ENCODE measurements at places on chromosomes 2 and 18. TPM values are rescaled to one million over a fixed set of nuclear protein-coding genes. Genes with fewer than 3 reads are reported as not detected.
A peak's percentile ranks its signal among the peaks of the same experiment; 100 is the strongest.

- no peak for DNase-seq
These were observed 323.2 kb upstream of the SLC39A10 start for GRCh38 chr2:195333869-195334268.

GRCh38 chr18:78782951-78783563 is 196.6 kb upstream of the SALL3 start:
- DNase-seq = no peak

GRCh38 chr18:3653263-3653850 is 203.4 kb downstream of the TGIF1 start:
- DNase-seq = no peak

DNA sequence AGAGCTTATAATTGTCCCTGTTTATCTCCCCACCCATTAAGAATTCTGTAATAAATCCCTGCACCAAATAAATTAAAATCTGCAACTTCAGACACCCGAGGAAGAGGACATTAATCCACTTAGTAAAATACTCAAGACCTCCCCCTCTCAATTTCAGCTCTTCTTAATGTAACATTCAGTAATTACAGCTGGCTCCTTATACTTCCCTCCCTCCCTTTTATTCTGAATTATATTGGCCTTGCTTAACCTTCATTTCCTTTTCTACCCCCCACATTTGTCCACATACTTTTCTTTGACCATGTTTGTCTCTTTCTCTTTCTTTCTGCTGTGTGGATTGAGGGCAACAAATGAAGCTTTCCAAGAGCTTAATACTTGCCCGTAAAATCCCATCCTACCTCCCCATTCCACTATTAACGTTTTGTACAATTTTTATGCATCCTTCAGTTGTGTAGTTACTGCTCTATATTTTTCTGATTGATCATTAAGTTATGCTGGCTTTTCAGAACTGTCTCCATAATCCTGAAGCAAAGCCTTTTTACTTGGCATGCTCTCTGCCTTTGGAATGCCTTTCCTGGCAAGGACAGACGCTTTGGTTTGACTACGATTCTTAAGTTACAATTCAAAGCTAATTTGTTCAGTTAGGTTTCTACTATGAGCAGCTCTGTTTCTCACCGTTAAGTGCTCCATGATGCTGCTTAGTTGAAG is 580.1 kb downstream of the ZEB2 start:
- peak; percentile 10 for DNase-seq

GRCh38 chr2:50674876-50675275 is 357.1 kb downstream of the NRXN1 start:
- no peak for DNase-seq

GRCh38 chr18:11561293-11561692 is 48.1 kb upstream of the SLC35G4 start:
- no peak for DNase-seq

DNA sequence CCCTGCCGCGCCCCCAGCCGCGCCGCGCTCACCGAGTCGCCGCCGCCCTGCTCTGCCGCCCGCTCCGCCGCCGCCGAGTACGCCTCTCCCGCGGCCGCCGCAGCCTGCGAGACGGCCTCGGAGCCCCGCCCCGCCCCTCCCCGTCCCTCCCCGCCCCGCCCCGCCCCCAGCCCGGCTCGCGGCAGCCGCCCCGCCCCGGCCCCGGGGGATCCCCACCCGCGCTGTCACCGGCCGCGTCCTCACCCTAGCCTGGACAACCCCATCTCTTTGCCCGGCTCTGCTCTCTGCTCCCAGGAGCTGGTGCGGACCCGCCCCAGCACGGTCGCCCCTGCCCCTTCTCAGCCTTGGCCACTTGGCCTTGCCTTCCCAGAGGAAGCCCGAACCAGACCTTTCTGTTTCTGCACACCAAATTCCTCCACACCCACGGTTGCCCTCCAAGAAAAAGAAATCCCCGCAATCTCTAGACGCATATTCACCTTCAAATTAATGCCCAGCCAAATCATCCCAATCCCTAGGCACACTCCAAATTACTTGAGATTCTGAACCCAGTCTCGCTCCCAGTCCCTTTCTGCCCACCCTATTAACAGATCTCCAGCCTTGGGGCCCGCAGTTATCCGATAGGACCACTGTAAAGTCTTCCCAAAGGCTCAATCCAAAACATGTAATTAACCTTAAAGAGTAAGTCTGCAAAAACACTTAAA is at the start of gene CYRIA:
Gene CYRIA (minus strand): TSS at position 87 of the 701 bp plus-strand sequence. CDS start 77,715 bp downstream, outside the sequence.
- peak; percentile 30 for DNase-seq

GRCh38 chr2:100376836-100377235 is 40.6 kb downstream of the CHST10 start:
- DNase-seq = no peak

- DNase-seq = no peak
These were observed 467.4 kb downstream of the SOX11 start for GRCh38 chr2:6159606-6160005.

GRCh38 chr2:215835657-215836056 is 177.7 kb downstream of the MREG start:
- no peak for DNase-seq

- DNase-seq = no peak
These were observed 334.7 kb upstream of the CELF4 start for GRCh38 chr18:37900326-37900725.

- DNase-seq = peak; percentile 56
These were observed 53.6 kb upstream of the SLC14A1 start for GRCh38 chr18:45670281-45670962.

GRCh38 chr2:204643326-204643725 is 98.1 kb downstream of the PARD3B start:
- peak; percentile 59 for DNase-seq

- DNase-seq = peak; percentile 86
These were observed 367.4 kb downstream of the NCKAP5 start for GRCh38 chr2:133200684-133201421.

GRCh38 chr18:9811978-9812377 is 73.8 kb upstream of the TXNDC2 start:
- no peak for DNase-seq

DNA sequence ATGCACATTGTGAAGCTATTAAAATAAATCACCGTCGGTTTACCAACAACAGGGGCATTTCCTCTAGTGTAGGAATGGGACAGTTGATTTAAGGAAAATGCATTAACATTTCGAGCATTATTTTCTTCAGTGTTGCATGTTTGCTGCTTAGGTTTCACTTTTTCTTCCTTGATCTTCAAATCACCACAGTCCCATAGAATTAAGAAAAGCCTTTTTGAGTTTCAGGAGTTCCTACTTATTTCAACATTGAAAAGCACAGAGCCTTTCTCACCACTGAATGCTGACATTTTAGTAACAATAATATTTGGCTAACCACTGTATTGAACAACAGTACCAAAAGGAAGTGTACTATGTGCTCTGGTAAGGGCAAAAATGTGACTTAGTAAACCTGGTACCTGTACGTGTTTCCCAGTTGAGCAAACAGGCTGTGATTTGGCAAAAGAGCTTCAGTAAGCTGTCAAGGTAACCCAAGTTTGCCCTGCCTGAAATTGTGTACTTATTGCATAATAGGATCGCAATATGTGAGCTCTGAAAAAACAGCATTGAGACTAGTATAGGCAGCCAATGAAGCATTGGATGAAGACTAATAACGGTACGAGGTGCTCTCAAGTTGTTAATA is 2.2 kb downstream of the LRRTM4 start:
- DNase-seq = no peak

DNA sequence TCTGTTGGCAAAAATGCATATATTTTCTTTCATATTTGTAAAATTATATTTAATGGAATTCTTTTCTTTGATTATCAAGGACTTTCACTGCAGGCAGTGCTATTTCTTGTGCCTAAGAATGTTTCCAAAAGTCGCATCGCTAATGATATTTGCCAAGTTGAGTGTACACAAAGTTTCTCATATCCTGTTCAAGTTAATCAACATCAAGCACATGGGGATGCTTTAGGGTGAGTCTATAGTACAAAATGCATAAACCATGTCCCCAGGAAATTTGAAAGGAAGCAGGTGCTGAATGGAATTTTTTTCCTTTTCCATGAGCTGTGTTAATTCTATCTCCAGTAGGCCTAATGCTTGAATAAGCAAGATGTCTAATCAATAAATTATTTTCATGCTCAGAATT is 129.7 kb downstream of the GALNT1 start:
- DNase-seq = no peak

DNA sequence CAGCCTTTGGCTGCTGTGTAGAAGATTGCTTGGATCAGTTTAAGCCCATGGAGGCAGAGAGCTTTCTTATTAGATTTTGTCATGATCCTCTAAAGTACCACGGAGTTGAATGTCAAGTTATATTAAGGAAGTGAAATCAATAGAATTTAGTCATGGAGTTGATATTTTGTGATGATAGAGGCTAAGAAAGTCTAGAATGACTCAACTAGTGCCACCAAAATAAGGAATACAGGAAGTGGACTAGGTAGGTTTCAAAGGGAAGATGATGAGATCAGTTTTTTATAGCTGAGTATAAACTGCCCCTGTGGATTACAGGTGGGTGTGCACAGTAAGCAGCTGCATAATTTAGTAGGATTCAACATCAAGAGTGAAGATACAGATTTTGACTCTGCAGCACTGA is 25.2 kb downstream of the FBXO36 start:
- no peak for DNase-seq

PDCD1 gene
- total RNA-seq = not detected

IL1RL1 gene
- total RNA-seq = 0.32 TPM

CCDC85A gene
- 2.3 TPM for total RNA-seq

CYP26B1 gene
- total RNA-seq = 0.43 TPM

CPLX4 gene
- under 0.01 TPM for total RNA-seq

HJURP gene
- total RNA-seq = 27.2 TPM

ASPRV1 gene
- total RNA-seq = under 0.01 TPM

GALNT5 gene
- 7.7 TPM for total RNA-seq

HEATR5B gene
- 27.6 TPM for total RNA-seq

KCNJ3 gene
- total RNA-seq = not detected
